NCI-H2081 (cell line): ENCODE measurements at places on chromosomes 7 and 10.

GRCh38 chr7:4806983-4807597, 31.7 kb downstream of the AP5Z1 start:
- DNase-seq, result no peak

- DNase-seq, result no peak
Observed at GRCh38 chr10:71141528-71141927, 70.8 kb upstream of the UNC5B start.

GRCh38 chr10:69957886-69958555, 94.6 kb upstream of the MACROH2A2 start:
- no peak for DNase-seq

DNA sequence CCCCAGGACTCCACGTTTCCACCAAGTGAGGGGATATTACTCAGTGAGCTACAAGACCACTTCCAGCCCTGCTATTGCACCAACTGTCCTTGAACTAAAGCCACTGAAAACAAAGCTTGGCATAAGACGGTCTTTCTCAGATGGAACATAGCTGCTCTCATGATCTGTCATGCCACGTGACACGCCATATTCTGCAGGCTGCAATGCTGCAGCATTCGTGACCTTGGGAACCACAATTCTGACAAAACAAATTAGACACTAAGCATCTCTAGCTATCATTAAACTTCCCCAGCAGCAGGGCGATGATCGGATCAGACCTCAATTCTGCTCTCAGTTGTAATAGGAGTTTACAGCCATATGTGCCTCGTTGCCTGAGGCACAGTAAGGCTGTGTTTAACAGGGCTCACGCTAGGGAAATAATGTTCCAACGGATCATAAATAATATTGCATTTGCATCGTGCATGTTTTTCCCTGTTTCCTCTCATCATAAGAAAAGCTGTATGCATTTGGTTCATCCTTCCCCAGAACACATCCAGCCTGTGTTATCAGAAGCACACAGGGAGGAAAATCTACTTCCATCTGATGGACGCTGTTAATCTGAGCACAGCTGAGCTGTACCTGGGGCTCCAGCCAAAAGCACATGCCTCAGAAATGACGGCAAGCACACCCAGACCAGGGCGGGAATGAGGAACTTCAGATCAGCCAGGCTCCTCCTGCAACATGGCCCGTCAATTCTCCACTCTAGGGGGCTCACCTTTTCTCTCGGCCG, 38.6 kb upstream of the CNPY1 start:
- no peak for DNase-seq

GRCh38 chr10:15236340-15236739, 67.8 kb upstream of the NMT2 start:
- no peak for DNase-seq

- DNase-seq, result no peak
Observed at GRCh38 chr7:126495001-126495400, 757.7 kb downstream of the GRM8 start.

GRCh38 chr10:4431114-4431863, 394.7 kb upstream of the AKR1E2 start:
- no peak for DNase-seq

DNA sequence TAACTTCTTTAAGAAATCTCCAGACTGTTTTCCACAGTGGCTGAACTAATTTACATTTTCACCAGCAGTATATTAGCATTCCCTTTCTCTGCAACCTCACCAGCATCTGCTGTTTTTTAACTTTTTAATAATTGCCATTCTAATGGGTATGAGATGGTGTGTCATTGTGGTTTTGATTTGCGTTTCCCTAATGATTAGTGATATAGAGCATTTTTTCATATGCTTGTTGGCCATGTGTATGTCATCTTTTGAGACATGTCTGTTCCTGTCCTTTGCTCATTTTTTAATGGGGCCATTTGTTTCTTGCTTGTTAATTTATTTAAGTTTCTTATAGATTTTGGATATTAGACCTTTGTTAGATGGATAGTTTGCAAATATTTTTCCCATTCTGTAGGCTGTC, 68.8 kb downstream of the SLC39A12 start:
- DNase-seq, result no peak

- DNase-seq, result no peak
Observed at GRCh38 chr7:124893140-124893827, 36.3 kb downstream of the POT1 start.

DNA sequence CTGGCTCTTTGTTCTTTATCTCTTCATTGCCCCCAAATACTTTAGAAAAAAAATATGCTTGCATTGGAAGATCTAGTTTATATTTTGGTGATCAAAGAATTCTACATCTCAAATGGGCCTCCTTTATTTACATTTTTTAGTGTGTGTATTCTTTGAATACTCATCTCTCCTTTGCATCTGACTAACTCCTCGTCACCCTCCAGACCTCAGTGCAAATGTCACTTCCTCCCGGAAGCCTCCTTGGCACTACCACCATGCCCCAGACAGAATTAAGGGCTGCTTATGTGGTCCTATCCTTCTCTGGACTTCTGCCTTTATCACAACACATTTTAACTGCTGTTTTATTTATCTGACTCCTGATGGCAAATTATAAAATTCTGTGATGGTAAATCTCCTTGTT, 52.0 kb upstream of the PPP1R3C start:
- DNase-seq, result no peak

DNA sequence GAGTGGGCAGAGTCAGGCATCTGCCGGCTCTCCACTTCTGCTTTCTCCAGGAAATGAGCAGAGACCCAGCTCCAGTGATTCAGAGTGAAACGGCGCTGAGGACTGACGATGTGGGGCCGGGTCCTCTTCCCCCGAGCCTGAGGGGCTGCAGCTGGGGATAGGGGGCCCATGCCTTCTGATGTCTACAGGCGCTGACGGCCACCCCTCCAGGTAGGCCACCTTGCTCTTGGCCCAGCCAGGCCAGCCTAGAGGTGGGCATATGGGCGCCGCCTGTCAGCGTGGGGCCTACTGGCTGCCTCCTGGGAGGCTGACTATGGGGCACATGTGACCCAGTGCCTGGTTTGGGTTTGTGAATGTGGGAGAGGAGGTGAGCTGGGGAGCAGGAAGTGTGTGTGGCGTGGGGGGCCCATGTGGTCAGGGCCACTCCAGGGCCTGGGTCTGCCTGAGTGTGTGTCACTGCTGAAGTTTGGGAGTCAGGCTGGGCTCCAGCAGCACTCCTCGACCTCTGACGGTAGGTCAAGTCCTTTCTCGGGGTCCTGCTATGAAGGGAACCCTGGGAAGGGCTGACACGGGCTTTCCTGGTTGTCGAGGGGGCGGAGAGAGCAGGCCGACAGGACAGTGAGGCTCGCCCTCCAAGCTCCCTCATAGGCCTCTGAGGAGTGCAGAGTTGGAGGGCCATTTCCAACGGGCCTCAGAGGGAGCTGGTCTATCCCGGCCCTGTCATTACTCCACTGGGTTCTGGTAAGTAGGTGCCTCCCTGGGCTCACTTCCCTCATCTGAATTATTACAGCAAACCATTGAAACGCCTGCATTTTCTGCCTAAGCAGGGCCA, at the start of gene WDFY4:
WDFY4 (plus strand) TSS at position 82 of the 832 bp plus-strand sequence. CDS start 24,860 bp downstream, outside the sequence.
- DNase-seq, result no peak

GRCh38 chr7:131076711-131077181, 250.9 kb upstream of the MKLN1 start:
- no peak for DNase-seq

GRCh38 chr7:151014950-151015349, 9.3 kb downstream of the ATG9B start:
- no peak for DNase-seq

DNA sequence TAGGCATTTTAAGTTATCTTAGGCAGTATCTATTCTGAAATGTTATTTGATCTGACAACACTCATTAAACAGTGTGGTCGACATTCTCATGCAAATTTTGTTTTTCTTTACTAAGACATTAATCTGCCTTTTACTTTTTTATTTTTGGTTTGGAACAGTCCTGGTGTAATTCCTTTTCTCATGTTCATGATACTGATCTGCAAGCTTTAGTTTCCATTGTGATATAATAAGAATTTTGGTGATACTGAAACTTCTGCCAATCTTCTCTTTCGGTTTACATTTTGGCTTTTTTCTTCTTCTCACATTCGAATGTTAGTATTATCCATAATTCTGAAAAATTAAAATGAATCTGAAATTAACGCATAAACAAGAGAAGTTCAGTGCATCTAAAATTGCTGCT, 281.9 kb upstream of the MTPN start:
- DNase-seq, result no peak

DNA sequence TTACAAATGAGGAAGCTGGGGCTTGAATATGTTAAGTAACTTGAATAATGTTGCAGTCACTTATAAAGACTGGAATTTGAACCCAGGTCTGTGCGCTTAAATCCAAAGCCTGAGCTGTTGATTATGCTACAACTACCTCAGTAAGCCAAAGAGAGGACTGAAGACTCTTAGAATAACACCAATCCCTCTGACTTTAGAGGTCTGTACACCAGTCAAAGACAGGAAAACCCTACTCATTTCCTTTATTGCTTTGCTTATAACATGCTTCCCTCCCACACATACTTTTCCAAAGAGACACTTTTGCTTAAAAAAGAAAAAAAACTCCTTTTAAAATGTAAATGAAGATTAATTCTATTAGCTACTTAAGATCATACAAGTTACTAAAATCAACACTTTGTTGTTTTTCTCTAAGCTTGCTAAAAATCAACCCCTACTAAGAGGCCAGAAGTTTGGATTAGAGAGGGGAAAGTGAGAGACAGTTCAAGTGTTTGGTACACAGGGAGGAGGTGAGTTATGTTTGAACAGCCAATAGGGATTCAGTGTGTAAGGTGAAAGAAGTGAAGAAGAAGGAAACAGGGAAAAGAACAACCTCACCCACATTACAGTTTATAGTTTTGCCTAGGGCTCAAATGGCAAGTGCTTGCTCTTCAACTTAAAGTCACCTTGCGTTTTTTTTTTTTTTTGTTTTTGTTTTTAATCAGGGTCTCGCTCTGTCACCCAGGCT, 74.8 kb downstream of the MDH2 start:
- no peak for DNase-seq

- no peak for DNase-seq
Observed at GRCh38 chr10:97828721-97829120, 20.9 kb upstream of the GOLGA7B start.

- DNase-seq, result no peak
Observed at GRCh38 chr10:86314616-86315548, 51.7 kb downstream of the GRID1 start.

DNA sequence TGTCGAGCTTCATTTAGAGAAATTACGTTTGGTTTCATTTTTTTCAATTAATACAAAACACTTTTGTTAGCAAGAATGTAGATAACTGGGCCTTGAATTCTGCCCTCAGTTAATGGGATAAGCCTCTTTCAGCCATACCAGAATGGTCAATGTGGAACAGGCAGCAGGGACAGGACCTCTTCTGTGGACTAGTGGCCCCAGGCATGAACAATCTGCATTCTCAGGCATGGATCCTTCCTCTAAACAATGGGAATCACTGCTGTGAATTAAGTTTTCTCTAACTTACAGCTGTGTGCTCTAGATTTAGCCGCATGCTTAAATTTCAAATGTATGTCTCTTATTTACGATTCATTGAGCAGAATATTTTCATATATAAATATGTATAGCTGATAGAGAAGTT, 237.7 kb upstream of the PRKCQ start:
- no peak for DNase-seq

DNA sequence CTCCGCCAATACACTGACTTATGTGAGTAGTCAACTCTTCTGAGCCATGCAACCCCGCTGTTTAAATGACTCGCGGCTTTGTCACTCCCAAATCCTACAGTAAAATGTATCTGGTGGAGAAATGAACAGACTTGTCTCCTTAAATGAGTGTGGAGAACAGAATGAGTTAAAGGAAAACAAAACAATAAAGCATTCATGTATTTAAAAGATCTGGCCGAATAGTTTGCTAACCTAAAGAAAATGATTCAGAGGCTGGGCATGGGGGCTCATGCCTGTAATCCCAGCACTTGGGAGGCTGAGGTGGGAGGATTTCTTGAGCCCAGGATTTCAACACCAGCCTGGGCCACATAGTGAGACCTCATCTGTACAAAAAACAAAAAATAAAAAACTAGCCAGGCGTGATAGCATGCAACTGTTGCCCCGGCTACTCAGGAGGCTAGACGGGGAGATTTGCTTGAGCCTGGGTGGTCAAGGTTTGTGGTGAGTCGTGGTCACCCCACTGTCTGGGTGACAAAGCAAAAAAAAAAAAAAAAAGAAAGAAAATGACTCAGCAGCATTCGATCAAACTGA, 86.5 kb upstream of the PFKP start:
- no peak for DNase-seq

DNA sequence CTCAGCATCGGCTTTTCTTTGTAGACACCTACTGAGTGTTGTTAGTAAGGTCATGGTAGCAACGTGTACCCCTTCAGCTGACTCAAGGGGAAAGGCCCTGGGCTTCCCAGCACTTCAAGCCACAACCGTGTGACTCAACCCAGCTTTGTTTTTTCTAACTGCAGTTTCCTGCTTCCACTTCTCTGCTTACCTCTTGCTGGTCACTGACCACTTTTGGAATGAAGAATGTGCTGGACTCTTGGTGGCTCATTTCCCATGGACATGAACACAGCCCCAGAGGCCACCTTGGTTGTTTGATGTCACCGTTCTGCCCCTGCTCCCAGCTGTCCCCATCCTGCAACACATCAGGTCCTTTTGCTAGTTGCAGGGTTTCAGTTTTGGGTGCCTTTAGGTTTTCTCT, 69.5 kb upstream of the ZNF438 start:
- DNase-seq, result no peak

GRCh38 chr10:4101918-4102654, 317.1 kb upstream of the KLF6 start:
- no peak for DNase-seq

GRCh38 chr7:81492240-81492639, 277.6 kb downstream of the HGF start:
- DNase-seq, result no peak

DNA sequence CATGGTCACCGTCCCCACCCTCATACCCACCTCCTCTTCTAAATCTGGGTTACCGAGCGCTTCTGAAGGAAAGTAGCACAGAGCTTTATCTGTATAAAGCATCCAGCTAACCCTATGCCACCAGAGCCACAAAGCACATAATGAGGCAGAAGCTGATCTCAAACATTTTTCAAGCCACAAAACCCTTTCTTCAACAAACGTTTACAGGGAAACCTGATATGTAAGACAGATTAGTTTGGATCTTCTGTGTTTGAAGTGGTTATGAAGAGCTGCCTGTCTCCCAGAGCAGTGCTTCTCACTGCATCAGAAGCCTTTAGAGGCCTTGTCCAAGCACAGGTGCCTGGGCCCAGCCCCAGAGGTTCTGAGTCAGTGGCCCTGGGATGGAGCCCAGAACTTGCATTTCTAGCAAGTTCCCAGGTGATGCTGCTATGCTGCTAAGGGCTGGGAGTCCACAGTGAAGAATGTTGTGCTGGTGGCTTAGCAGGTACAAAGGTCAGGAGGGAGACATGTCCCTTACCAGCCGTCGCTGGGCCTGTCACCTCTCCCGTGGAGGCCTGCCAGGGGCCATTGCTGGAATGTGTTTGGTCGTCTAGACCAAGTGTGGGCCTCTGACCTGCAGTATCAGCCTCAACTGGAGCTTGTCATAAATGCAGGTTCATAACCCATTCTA, 90.4 kb downstream of the TAF3 start:
- no peak for DNase-seq

- no peak for DNase-seq
Observed at GRCh38 chr10:48899781-48900180, 39.9 kb downstream of the LRRC18 start.
